WTC11 (cell line): ENCODE measurements at places on chromosomes 3 and 15.

DNA sequence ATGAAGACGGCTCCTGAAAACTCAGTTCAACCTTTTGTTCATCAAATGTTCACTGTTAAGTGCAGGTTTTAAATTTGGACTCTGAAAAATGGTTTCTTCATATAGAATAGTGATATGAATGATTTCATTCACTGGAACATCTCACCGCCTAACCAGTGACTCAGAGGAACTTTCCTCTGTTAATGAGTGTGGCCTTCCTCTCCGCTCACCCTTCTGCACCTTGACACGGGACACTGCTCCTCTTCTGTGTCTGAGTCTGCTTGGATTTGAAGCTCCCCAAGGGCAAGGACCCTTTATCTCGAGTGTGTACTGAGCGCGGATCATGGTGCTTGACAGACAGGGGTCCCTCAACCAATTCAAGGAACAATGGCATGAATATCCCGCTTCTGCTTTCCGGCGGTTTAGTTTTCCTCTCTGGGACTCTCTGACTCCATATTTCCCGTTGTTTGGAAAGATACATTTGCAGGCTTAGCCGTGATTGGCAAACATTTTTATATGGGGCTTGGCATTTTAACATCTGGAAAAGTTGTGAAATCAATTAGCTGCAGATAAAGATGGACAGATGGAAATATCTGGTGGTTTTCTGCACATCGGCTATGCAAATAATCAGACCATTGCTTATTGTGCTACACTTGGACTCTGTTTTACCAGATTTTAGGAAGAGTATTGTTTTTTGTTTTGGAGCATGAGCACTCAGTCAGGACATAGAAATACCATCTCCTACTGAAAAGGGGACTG, 20.9 kb downstream of the KBTBD8 start:
- no peak for DNase-seq

- DNase-seq = no peak
Observed at GRCh38 chr15:44231842-44232241, 36.8 kb upstream of the FRMD5 start.

DNA sequence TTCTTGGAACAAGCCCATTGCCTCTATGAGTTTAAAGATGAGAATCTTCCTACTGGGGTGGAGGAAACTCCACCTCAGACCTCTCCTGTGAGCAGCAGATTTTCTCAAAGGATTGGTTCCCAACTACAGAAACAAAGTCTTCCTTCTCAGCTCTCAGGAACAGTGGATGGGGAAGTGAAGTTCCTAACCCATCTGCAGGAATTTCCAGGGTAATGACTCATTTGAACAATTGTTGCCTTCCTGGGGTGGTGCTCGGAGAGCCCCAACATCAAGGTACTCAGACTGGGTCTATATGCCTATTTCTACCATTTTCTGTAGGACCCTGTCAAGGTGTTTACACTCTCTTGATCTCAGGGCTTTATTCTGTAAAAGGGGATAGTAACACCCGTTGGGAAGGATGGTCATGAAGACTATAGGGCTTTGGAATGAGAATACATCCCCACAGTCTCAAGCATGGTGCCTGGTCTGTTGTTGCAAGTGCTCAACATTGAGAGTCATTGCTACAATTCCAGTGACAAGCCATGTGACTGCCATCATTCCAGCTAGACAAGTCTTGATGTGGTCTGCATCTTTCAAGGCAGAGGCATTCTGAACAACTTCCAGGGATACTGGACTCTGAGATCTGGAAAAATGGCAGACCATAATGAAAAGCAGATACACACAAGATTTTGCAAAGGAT, 33.0 kb downstream of the TRIM42 start:
- DNase-seq = no peak

DNA sequence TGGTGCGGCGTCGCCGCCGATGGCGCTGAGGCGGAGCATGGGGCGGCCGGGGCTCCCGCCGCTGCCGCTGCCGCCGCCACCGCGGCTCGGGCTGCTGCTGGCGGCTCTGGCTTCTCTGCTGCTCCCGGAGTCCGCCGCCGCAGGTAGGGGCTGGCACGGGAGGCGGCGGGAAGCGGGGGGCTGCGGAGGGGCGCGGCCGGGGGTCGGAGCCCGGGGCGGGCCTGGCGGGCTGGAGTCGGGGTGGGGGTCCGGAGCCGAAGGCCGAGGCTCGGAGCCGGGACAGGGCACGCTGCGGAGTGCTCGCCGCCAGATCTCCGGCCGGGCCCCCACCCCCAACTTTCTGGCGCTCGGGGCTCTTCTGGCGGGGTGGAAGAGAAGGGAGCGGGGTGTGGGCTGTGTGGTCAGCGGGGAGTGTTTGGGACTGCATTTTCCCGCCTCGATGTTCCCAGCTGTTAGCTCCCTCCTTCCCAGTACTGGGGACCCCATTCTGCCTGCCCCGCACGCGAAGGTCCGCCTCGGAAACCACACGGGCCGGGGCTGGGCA, 299 bp downstream of the TYRO3 start:
- no peak for DNase-seq

DNA sequence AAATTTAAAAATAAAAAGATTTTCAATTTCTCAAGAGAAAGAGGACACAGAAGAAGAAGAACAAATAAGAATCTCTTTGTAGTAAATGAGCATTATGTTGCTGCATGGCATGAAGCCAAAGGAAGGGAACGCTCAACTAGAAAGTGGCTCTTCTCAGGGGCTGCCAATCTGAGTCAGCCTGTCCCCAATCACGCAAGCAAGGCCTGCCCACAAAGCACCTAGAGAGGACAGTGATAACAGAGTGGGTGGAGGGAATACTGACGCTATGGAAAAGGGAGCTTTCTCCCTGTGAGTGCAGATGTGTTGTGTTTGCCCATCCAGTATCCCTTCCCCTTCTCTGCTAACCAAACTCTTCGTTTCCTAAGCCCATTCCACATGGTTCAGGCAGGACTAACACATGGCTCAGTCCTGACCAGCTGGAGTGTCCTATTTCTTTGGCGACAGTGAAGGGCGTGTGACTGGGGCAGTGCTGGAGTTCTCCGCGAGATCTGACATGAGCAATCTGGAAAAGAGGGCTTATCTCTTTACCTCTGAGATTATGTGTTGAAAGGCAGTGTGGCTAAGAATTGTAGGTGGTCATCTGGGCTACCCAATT, 14.2 kb downstream of the FBN1 start:
- no peak for DNase-seq

- no peak for DNase-seq
Observed at GRCh38 chr15:69095274-69095673, 65.2 kb upstream of the GLCE start.

DNA sequence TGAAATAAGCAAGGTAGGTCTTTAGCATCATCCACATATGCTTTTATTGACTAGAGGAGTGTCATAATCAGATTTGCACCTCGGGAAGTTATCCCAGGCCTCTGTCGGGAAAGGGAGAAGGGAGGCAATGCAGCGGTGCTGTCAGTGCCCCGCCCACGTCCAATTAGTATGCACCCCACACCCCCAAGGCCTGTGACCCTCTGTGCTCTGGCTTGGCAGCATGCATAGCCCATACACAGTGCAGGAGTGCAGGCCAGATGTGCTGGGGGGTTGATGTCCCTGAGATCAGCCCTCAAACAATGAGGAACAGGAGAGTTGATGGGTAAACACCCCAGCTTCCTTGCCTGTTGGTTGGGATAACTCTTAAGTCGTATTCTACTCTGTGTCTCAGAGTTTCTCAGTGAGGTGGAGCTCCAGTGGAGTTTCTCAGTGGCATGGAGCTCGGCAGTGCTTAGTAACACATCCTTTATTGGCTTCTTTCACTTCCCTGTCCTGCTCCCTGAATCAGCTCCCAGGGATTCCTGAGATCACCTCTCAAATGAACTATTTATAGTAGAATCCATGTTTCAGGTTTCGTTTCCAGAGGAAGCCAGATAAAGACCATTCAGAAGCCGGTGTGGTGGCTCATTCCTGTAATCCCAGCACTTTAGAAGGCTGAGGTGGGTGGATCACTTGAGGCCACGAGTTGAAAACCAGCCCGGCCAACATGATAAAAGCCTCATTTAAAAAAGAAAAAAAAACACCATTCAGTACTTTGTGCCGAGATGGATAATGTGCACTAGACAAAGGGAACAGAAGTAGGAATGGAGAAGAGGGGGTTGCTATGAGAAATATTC, 26.7 kb upstream of the NDUFB4 start:
- DNase-seq = no peak
